HAP-1 (cell line): ENCODE measurements at places on chromosomes 2 and 18.

GRCh38 chr2:10320933-10321332, 18.2 kb downstream of the HPCAL1 start:
- DNase-seq = no peak

GRCh38 chr18:13868501-13869271, 44.7 kb downstream of the MC5R start:
- DNase-seq = no peak

DNA sequence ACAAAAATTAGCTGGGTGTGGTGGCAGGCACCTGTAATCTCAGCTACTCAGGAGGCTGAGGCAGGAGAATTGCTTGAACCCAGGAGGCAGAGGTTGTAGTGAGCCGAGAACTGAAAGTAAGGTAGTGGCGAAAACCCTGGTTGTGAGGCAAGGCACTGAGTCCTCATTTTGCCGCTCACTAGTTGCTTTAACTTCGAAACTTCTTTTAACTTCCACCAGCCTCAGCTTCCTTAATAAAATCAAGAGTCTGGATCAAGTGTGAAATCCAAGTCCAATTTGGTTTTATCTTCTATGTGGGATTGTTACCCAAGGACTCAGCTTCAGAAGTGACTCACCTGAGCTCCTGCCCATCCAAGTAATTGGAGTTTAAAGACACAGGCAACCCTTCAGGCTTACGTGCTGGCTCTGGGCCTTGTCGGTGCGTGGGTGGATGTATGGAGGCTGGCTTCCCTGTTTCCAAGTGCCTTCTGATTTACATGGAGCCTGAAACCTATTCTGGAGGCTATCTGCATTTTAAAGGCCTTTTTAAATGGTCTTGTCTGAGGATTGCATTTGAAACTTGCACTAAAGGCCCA, 374.2 kb upstream of the ID2 start:
- no peak for DNase-seq

DNA sequence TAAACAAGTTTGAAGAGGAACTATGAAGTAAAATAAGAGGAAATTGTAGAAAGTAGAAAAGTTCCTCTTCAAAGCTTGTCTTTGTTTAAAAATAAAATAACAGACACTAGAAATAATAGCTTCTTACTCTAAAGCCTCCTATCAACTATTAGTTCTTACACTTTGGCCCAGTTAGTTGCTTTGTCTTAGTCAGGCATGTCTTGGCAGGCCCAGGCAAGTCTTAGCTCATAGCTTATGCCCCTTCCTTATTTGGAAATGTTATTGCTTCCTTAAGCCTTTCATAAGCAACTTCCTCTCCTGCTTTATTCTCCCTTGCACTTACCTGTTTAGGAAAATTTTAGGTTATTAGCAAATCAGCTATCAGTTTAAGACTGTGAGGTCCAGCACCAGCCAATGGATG, 950.6 kb upstream of the LRATD1 start:
- no peak for DNase-seq

DNA sequence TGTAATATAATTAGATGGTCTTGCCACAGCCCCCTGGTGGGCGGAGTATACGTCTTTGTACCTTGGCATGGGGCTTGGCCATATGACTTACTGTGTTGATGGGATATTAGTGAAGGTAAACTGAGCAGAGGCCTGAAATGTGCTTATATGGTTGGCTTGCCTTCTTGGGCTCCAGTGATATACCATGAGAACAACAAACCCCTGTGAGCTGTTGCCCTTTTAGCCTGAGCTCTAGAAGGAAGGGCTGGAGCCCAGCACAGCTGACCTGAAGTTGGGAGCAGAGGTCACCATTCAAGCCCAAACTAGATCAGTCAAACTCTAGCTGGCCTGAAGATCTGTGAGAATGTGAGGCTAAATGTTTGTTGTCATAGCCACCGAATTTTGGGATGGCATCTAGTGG, 75.2 kb upstream of the CD302 start:
- no peak for DNase-seq

DNA sequence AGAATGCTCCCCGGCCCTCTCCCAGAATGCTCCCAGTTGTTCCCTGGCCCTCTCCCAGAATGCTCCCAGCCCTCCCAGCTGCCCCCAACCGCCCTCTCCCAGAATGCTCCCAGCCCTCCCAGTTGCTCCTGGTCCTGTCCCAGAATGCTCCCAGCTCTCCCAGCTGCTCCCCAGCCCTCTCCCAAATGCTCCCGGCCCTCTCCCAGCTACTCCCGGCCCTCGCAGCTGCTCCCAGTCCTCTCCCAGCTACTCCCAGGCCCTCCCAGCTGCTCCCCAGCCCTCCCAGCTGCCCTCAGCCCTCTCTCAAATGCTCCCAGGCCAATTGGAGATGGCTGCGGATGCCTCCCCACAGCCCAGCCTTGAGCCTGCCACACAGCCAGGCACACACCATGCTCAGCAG, 31.1 kb downstream of the BIN1 start:
- no peak for DNase-seq

DNA sequence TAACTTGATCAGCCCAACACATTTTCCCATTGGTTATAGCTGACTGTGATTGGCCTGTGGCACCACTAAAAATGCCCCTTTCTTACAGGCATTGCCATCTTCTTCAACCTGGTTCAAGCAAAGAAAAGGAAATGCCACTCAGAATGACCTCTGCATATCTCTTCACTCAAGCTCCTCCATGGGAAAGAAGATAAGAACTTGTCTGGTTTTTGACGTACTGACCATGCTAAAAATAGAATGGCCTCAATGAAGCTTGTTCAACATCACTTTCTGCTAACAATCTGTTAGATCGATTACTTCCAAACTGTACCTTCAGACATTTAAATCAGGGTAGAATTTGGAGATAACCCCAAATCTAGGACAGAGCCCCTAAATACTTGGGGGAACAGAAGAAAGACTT, 109.5 kb downstream of the CABYR start:
- DNase-seq = no peak

GRCh38 chr2:227884511-227884947, 13.1 kb downstream of the DAW1 start:
- peak; percentile 73 for DNase-seq

DNA sequence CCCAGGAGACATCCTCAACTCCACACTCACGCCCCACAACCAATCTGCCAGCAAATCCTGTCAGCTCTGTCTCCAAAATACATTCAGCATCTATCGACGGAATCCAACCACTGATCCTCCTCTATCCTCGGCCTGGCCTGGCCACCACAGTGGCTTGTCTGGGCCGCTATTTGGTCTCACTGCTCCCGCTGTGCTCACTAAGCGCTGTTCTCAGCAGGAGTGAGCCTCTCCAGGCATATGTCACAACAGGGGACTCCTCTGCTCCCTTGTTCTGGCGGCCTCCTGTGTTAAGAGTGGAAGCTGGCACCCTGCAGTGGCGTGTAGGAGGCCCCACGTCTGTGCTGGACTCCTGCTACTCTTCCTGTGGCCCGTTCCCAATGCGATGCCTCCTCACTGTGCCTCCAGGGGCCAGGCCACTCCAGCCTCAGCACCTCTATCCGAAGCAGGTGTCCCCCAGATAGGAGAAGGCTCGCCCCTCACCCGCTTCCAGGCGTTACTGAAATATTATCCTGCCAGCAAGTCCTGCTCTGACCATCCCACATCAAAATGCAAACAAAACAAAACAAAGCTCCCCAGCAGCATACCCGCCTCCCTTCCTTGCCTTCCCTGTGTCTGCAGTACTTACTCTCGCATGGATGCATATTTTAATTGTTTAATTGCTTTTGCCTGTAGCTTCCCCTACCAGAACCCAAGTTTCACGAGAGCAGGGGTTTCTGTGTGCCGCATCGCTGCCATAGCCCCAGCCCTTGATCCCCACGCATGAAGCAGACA, 39.9 kb downstream of the CENPO start:
- DNase-seq = no peak

- no peak for DNase-seq
These were observed 56.6 kb downstream of the RPL37A start for GRCh38 chr2:216555274-216555673.

DNA sequence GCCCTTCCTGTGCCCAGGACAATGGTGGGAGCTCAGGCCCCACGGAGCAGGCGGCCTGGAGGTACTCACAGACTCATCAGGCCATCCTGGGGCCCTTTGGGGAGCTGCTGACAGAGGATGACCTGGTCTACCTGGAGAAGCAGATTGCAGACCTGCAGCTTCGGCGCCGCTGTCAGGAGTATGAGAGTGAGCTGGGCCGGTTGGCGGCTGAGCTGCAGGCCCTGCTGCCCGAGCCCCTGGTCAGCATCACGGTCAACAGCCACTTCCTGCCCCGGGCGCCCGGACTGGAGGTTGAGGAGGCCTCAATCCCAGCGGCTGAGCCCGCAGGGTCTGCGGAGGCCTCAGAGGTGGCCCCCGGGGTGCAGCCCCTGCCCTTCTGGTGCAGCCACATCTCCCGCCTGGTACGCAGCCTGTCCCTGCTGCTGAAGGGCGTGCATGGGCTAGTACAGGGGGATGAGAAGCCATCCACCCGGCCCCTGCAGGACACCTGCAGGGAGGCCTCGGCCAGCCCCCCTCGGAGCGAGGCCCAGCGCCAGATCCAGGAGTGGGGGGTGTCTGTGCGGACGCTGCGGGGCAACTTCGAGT, 8.3 kb upstream of the KLHL30 start:
- DNase-seq = no peak

GRCh38 chr2:86027196-86027921, 78.3 kb downstream of the POLR1A start:
- DNase-seq = no peak

GRCh38 chr2:47043142-47043890, 111.8 kb downstream of the STPG4 start:
- DNase-seq = no peak

- no peak for DNase-seq
These were observed 37.4 kb downstream of the ANKMY1 start for GRCh38 chr2:240520130-240520973.

- DNase-seq = no peak
These were observed 84.3 kb downstream of the NETO1 start for GRCh38 chr18:72783530-72783929.

DNA sequence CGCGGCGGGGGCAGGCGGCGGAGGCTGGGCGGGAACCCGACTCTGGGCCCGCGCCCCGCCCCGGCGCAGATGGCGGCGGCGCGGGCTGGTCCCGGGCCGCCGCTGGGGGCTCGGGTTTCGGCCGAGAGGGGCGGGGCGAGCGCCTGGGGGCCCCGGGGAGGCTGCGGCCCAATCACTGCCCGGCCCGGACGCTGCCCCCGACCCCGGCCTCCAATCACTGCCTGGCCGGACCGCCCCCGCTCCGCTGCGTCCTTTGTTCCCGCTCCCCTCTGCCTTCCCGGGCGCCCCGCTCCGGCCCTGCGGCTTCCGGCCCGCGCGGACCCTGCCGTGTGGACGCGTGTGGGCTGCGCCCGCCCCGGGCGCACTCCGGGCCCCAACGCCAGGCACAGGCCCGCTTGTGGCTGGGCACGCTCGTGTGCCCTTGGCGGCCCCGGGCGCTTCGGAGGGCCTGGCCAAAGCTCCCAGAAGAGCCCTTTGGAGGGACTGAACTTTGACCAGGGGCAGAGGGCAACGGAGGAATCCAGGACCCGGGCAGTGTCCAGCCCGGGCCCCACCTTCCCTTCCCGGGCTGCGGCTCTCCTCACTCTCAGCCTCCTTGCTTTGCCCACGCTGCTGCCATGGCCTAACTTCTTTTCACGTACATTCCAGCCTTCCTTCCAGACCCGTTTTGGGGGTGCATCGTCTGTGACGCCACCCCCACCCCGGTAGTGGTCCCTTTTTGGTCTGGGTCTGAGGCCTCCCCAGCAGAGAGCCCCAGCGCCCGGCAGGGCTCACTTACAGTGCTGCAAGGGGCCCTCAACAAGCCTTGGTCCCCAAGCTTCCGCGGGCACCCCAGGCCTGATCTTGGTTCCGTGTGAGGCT, 27.1 kb upstream of the PTMA start:
- DNase-seq = no peak

DNA sequence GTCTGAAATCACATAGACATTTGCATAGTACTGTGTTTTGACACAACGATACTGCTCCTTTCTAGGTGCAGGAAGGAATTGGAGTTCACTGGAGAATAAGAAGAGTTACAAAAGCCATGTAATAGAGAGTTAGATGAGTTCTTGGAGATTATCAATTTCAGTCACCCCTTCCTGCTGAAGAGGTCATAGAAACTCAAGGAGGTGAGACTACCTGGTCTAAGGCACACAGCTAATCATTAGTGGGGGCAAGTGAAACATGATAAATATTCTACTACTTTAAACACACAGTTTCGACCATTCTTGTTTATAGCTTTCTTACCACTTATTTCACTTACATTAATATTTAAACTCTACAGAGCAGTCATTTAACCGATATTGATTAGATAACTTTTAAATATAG, 286.9 kb upstream of the NXPH2 start:
- DNase-seq = no peak

DNA sequence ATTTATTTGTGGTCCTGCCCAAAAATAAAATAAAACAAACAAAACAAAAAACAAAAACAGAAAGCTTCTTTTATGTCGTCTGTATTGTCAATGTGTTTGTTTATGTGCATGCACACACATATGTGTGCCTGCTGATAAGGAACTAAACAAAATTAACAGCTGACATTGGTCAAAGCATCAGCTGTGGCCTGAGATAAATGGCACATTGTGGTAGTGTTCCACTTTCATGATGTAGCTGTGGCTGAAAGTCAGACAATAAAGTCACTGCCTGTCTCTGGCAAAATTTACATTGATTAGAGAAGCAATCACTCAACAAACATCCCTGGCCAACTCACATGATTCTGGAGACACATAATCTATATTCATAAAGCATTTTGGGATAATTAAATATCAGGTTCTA, 203.4 kb upstream of the PIK3C3 start:
- DNase-seq = no peak

- DNase-seq = no peak
These were observed 53.1 kb downstream of the TMEM17 start for GRCh38 chr2:62452701-62453454.

DNA sequence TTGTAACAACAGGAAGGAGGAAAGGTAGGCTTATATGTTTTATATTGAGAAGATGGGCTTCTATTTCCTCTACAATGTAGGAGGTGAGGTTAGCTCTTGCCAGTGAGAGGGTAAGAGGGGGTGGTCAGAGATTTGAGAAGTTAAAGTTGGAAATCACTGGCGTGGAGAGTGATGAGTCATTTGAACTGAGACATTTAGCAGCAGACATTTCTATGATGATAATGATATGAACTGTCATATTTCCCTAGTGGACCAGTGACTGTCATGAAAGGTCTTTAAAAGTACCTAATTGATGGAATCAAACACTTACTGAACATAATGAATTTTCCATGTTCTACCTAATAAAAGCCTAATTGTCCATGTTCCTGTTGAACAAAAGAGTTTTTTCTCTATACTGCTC, 126.1 kb downstream of the FAM161A start:
- DNase-seq = no peak

GRCh38 chr2:177670791-177671535, 278.4 kb downstream of the AGPS start:
- no peak for DNase-seq

DNA sequence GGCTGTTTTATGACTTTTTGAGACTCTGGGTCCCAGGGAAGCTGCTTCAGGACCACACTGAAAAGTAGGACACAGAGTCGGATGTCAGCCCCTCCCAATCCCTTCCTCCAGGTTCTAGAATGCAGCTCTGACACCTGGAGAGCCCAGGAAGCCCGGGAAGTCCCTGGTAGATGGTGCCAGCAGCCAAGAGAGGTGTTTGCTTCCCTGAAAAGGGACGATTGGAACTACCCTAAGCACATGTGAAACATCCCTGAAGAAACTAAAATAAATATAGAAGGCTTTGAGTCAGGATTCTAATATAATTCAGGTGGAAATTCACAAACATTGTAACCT, 163.2 kb upstream of the CYRIA start:
- no peak for DNase-seq
